ENCODE measurements at places on chromosomes 1 and 21.
A peak's percentile ranks its signal among the peaks of the same experiment; 100 is the strongest.

DNA sequence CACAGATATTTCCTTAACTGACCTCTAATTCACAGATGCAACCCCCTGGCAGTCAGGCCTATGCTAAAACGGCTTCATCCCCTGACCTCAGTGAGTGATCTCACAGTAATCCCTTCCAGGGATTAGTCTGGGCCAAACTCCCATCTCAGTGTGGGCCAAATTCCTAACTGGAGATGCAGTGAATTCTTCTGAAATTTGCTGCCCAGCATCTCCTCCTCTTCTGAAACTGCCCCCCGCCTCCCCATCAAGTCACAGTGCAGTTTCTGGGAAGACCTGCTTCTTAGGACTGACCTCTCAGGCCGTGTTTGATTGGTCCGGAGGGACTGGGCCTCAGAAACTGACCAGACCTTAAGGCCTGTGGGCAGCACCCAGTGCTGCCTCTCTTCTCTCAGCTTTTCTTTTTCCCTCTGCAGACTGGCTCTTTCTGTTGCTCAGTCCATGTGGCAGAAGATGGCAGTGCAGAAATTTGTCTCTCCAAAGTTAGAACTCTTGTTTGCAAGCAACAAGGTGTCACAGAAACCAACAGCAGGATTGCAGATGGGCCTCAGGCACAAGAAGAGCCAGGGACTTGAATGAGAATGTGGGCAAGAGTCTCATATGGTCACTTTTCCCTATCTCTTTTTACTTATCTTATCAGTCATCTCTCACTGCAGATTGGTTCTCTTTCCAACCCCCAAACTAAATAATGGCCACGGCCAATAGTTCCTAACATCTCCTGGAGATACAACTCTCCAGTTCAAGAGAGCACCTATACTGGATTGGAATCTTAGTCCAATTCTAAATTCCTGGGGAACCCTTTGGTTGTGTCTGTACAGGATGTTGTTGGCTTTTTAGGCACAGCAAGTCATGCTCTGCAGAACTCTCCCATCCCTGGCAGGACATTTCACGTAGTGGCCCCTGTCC, 95.5 kb upstream of the RALGPS2 start:
- no peak for DNase-seq

GRCh38 chr1:17211377-17211776, 6.4 kb downstream of the PADI1 start:
- no peak for DNase-seq

- DNase-seq: peak; percentile 16
These were observed 215.4 kb downstream of the ASTN1 start for GRCh38 chr1:176949033-176949662.

DNA sequence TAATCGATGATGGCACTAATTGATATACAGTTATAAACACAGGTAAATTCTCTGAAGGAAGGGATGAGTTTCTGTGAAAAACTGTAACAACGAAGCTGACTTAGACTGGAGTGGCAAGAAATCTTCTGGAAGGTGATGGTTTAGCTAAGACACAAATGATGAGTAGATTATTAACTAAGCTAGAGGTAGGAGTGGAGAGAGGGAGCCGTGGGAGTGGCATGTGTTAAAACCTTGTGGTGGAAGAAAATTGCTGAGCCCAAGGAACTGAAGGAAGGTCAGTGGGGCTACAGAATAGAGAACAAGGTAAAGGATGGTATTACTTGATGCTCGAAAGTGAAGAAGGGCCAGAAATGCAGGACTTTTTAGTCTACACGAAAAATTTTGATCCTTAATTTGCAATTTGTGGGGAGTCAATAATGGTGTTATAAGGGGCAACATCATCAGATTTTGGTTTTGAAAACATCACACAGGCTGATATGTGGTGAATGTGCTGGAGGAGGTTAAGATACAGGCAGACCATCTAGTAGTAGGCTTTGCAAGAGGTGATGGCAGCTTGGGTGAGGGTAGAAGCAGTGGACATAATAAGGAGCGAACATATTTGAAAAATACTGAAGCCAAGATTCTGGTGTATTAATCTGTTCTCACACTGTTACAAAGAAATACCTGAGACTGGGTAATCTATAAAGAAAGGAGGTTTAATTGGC, 93.8 kb downstream of the S1PR1 start:
- DNase-seq: no peak

DNA sequence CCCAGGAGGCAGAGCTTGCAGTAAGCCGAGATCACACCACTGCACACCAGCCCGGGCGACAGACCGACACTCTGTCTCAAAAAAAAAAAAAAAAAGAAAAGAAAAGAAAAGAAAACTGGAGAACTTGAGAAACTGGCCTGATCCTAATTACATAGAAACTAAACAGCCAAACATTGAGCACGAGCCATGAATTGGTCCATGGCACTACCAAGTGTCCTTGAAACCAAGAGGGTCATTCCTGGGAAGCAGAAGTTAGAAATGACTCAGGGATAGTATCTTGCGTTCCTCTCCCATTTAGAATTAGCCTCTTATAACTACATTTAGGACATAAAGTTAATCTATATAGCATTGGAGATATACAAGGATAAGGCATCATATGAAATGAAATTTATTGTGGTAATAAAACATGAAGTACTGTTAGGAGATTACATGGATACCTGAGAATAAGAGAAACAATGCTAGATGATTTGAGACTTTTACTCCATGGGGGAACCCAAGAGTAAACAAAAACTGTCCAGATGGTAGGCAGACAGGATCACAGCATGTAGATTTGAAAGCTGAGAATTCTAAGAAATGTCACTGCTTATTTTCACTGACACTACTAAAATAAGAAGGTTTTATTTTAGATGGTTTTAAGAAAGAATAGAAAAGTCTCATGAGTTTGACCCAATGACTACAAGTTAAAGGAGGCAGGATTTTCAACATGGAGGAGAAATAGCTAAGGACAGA, 39.5 kb upstream of the CPLANE2 start:
- DNase-seq: no peak

DNA sequence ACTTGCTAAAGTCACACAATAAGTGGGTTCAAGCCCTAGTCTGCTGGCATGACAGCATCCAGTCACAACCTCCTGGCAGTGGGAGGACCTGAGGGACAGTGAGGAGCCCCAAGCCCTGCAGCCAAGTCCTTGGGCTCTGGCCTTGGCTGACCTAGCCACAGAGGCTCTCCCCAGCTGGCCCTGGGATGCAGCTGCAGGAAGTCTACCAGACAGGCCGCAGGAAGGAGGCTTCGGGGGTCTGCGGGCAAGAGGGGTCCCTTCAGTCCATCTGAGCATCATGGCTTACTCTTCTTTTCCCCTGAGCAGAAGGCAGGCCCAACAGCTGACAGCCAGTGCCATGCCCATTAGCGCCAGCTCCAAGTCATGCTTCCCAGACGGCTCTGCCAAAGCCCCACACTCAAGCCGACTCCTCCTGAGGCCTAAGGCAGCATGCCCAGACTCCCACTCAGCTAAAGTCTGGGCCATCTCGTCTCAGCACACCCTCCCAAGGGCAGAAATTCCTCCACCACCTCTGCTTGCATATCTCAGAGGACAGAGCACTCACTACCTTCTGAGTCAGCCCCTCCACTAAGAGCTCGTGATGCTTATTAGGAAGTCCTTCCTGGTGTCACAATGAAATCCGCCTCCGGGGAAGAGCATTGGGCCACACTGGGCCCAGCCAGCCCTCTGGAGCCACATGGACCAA, 20.1 kb downstream of the SLC1A7 start:
- DNase-seq: peak; percentile 13

GRCh38 chr1:12756273-12756672, 10.3 kb downstream of the CFAP107 start:
- DNase-seq: no peak

All from kidney capillary endothelial cell (primary cell).